ENCODE measurements at places on chromosomes 5 and 9.

GRCh38 chr9:106921341-106921899 is 58.5 kb downstream of the ZNF462 start:
- DNase-seq = no peak

GRCh38 chr9:88363661-88364060 is 24.6 kb upstream of the SPIN1 start:
- DNase-seq = no peak

DNA sequence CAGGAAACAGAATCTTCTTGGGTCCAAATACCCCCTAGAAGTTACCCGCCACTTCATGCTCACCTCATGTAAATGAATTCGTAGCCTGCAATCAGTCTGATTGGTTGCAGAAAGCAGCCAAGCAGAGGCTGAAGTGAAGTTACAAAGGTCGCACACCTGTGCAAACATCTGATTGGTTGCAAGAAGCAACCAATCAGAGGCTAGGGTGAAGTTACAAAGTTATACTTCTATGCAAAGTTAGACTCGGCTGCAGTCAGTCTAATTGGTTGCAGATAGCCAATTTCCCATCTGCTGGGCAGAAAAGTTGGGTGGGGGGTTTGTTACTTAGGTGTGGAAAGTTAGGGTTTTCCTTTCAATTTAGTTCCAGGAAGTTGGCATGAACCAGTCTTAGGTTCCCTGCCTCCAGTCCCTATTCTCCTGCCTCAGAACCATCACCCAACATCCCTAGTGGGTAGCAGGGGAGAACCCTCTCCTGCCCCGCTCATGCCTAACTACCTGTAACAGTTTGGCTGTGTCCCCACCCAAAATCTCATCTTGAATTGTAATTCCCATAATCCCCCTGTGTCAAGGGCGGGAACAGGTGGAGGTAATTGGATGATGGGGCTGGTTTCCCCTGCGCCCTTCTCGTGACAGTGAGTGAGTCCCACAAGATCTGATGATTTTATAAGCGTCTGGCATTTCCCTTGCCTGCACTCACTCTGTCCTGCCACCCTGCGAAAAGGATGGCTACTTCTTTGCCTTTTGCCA is 1.2 kb upstream of the RUSC2 start:
- DNase-seq = no peak

DNA sequence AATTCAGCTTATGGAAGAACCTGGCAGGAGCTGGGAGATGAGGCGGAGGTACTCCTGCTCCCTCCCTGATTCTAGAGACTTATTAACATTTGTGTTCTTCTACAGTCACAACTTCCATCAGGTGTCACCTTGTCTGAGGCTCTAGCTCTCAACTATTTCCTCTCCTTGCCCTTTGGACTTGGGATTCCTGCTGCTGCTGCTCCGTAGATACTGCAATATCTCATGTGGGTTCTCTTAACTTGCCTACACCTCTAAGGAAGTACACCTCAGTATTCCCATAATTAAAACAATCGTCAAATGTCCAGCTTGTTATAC is 21.2 kb downstream of the ANXA1 start:
- DNase-seq = no peak

GRCh38 chr5:56479696-56480077 is 246.6 kb upstream of the ANKRD55 start:
- no peak for DNase-seq

- peak; percentile 95 for DNase-seq
Measured at GRCh38 chr5:109656829-109657228, 32.9 kb upstream of the MAN2A1 start.

DNA sequence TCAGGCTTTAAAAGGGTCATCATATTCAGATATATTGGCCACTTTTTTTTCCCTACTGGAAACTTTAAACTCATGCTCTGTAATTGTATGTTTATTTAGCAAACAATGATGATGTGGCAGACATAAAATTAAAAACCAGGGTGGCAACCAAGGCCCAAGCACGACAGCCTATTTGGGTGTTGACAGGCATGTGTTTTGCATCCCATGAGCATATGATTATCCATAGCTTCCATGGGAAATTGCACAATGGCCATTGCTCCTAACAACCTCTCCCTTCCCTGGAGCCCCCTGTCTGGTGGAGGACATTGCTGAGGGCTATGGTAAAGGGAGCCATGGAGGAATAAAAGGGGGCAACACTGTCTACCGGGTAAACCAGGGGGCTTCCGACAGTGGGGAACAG is 134.7 kb downstream of the GAS1 start:
- no peak for DNase-seq

GRCh38 chr9:133987946-133988665 is 4.0 kb downstream of the VAV2 start:
- no peak for DNase-seq

GRCh38 chr9:18023332-18023731 is 444.5 kb downstream of the SH3GL2 start:
- no peak for DNase-seq

GRCh38 chr9:110928599-110928998 is 109.7 kb downstream of the LPAR1 start:
- DNase-seq = no peak

GRCh38 chr5:142644127-142644526 is 41.8 kb downstream of the FGF1 start:
- DNase-seq = no peak

DNA sequence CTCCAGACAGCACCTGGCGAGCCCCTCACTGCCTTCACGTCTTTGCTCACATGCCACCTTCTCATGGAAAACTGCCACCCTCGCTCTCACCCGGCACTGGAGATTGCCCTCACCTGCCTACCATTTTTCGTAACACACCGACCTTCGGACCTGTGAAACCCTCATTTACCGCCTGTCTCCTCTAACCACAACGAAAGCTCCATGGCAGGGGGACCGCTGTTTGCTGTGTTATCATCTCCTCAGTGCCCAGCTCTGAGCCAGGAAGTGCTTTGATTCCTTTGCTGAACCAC is 109.2 kb upstream of the PHYKPL start:
- no peak for DNase-seq

DNA sequence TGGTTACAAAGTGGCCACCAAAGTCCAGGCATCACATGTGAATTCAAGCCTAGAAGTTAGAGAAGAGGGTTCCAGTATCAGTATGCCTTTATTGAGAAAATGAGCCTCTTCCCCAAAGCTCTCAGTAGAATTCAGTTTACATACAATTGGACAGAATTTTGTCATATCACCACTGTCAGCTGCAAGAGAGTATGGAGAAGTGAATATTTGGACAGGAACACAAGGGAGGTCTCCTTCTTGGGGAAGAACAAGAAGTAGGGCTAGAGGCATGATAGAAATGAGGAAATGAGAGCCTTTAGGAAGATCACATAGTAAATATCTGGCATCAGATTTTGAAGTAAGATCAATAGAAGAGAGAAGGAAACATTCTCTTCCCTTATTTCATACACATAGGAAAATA is 27.8 kb upstream of the VLDLR start:
- DNase-seq = no peak

DNA sequence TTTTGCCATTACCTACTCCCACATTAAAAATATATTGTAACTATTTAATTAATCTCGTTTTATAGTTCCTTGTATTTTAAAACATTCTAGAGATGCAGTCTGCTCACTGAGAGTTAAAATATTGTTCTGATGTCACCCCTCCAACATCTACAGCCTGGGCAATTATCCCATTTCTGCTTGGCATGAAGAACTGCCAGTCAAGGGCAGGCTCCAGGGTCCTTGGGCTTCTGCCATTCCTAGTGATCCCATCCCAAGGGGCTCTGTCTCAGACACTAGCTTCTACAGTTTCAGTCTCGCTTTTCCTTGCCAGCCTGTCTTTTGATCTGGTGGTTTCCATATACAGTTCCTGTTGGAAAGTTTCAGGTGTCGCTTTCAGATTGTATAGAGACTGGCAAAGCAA is 287.2 kb downstream of the TMEM232 start:
- DNase-seq = no peak

DNA sequence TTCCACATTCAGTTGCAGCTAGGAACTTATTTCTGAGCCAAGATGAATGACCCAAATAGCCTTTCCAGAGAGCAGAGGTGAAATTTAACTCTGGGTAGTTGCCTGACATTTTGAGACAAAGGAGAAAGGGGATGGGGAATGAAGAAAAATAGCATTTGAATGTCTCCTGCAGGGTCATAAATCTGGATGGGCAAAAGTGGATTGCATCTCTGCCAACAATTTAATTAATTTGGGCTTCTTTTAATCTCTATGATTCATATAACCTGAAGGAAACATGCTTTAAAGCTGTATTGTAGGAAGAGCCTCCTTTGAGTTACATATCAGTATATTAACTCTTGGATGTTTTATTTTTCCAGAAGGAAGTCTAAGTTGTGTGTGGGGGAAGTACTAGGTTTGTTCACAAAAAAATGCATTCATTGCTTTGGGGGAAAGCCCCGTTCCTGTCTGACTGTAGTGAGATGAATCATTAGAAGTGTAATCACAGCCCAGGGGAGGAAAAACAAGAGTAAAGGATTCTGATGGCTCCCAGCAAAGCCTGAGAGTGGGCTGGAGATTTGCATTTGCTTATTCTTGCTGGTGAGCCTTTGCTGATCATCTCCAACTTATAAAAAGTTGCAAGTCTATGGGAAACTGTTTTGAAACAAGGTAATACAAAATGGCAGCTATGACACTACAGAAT is 133.0 kb upstream of the IQGAP2 start:
- no peak for DNase-seq

GRCh38 chr5:179268399-179268952 is 76.8 kb downstream of the ADAMTS2 start:
- DNase-seq = no peak

DNA sequence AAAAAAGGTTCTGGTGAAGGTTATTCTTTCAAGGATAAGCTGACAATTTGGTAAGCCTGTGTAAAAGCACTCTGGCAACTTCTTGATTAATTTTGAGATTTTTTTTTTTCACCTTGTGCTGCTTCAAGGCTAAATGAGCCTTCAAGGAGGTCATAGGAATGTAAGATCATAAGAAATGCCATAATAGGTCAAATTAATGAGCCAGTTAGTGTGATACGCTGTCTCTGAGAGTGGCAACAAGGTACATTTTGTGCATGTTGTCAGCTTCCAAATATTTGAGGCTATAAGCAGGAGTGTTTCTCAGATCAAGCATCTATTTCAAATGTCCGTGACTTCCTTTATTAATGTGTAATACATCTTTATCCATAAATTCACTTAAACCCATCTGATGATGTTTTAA is 72.3 kb upstream of the CDH6 start:
- DNase-seq = no peak

GRCh38 chr5:174387448-174387847 is 336.9 kb upstream of the MSX2 start:
- no peak for DNase-seq

DNA sequence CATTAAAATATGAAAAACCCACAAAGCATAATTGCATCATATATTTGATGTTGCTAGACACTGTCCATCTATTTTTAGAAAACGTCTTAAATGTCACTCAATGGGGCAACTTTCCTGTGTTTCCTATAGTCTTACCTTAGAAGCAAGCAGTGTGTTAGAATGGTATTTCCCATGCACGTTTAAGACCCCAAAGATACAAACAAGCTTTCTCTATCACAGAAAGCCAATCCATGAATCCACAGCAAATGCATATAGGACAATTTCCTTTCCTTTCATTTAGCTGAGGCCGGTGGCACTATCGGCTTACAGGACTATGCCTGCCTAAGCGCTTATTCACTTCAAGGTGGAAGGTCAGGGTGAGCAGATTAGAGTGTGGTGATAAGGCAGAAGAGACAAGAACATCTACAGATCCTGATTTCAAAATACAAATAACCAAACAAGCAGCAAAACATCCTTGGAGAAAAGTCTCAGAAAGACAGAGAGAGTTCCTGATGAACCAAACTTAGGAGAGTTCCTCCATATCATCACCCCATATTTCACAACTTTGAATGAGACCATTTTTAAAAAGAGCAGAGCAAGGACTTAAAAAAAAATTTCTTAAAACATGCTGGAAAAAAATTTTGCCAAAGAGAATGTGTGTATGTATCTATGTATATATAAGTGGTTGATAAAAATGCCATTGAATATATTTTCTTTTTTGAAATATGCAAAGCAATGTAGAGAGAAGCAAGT is 57.2 kb downstream of the MEF2C start:
- no peak for DNase-seq

DNA sequence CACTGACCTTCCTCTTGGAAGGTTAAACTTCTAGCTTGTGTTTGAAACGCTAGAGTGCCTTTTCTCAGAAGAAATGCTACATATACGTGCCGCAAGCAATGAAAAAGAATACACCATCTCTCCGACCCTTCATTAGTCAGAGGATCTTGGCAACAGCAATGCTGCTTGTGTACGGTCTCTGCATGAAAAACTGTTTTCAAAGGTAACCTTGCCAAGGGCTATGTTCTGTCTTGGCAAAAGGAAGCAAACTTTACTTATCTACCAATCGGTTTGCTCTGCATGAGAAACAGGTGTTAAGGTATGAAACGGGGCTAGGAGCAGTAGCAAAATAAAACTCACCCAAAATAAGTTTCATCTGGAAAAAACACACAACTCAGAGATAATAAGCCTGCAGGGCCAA is 297.8 kb downstream of the FBXL17 start:
- DNase-seq = no peak

- DNase-seq = no peak
Measured at GRCh38 chr9:12819436-12820185, 44.8 kb downstream of the LURAP1L start.

DNA sequence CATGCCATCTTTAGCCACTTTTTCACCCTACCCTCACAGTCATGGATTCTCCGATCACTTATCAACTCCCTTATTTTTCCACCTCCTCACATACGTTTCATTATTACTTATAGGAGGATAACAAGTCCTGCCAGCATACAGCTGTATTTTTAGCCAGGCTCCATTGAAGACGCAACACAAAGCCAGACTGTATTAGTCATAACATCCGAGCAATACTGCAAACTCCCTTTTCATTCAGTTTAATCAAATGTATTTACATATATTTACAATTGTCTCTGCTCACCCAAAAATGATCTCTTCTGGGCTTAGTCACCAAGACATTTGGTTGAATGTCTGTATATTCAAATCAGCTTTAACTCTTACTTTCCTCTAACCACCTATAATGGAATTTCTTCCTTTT is 126.4 kb upstream of the PRLR start:
- DNase-seq = no peak

DNA sequence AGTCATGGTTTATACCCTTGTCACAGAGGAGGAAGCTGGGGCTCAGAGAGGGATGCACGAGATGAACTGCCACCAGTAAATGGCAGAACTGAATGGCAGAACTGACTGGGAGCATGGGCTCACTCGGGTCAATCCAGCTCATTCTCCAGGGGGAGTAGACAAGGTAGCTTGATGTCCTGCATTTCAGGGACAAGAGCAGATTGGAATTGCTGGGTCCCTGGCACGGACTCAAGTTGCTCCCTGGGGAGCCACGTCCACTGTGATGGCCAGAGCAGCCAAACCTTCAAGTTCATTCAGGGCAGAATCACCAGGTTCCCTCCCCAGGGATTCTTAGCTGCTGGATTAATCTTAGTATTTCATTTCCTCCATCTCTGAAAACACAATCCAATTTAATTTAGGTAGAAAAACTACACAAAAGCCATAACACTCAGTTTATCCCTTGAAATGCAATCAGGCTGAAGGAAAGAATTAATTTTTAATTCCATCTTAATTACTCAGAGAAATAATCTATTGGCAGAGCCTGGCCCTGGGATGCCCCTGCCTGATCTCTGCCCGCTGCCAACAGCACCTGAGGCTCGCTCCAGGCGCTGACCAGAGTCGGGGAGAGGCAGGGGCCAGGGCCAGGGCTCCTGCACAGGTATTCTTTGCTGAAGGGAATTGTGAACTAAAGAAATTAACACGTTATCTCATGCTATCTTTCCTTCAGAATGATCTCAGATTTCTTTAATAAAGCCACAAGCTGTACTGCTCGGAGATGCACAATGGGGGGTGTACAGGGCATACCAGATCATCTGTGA is 42.0 kb upstream of the UNC5A start:
- DNase-seq = no peak

- no peak for DNase-seq
Measured at GRCh38 chr9:71760901-71761300, 7.4 kb downstream of the CEMIP2 start.
